Activated CD8-positive, alpha-beta memory T cell treated with anti-CD3 and anti-CD28 coated beads for 24 hours (primary cell): ENCODE measurements at places on chromosomes 1 and 21.

DNA sequence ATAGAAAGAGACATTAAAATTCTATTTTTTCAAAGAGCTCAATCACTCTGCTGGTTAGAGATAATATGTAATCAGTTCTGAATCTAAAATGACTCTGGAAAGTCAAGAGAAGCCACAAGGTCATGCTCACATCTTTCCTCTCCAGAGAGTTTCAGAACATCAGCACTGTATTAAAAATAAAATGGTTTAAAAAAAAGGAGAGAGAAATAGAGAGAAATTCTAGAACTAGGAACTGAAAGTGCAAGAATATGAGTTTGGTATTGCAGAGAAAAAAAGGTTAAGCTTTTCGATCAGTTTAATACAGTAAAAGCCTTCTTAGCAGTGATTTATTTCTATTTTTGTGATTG lies 44.0 kb upstream of the DIPK1A start:
- DNase-seq: no peak

GRCh38 chr1:226736001-226736907 lies 2.8 kb downstream of the ITPKB start:
- peak; percentile 77 for DNase-seq

GRCh38 chr1:85623061-85623471 lies 42.5 kb downstream of the CCN1 start:
- DNase-seq: no peak

DNA sequence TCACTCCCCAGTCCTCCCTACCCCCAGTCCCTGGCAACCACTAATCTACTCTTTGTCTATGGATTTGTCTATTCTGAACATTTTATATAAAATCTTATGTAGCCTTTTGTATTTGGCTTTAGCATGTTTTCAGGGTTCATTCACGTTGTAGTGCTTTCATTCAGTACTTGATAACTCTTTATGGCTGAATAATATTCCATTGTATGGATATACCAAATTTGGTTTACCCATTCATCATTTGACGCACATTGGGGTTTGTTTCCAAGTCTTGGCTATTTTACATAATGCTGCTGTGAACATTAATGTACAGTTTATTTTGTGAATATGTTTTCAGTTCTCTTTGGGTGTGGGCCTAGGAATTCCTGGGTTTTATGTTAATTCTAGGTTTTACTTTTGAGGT lies 2.6 kb downstream of the KDM1A start:
- DNase-seq: no peak

DNA sequence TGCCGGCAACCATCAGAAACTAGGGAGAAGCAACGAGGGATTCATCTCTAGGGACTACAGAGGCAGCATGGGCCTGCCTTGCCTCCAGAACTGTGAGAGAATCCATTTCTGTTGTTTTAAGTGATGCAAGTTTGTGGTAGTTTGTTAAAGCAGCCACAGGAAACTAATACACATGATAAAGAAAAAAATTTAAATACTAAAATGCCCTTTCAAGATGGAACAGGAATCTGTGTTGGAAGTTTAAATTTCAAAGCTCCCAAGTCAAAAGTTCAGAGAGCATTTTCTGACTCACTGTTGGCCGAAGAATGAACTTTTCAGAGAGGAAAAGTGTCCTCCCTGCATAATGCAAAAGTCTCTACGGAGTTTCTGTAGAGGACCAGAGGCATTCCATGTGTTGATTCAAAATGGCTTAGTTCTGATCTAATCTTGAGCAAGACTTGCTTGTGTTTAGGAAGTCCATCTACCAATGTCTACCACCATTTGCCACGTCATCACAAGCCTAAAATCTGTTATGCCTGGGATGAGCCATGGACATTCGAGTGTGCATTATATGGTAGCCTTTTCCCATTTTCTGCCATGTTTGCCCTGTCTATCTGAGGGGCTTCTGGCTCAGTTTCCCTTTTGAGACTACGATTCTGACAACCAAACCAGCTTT lies 22.4 kb upstream of the ARHGAP29 start:
- no peak for DNase-seq

- DNase-seq: no peak
Measured at GRCh38 chr1:4767308-4767707, 112.9 kb downstream of the AJAP1 start.

DNA sequence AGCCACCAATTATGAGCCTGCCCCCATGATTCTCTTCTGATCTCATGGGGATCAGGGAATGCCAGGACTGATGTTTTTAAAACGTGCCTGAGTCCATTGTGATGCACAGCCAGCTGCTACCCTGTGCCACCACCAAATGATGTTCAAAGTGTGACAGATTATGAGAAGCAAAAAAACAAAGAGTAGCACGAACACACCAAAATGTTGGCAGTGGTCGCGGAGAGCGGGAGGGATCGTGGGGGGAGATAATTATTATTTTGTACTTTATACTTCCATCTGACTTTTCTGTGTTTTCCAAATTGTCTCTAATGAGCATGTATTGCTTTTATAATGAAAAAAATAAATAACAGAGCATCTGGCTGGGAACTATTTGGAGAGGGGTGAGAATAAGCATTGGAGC lies 50.5 kb downstream of the EPHB2 start:
- no peak for DNase-seq

GRCh38 chr1:233294913-233295236 lies 650 bp downstream of the PCNX2 start:
- DNase-seq: no peak

DNA sequence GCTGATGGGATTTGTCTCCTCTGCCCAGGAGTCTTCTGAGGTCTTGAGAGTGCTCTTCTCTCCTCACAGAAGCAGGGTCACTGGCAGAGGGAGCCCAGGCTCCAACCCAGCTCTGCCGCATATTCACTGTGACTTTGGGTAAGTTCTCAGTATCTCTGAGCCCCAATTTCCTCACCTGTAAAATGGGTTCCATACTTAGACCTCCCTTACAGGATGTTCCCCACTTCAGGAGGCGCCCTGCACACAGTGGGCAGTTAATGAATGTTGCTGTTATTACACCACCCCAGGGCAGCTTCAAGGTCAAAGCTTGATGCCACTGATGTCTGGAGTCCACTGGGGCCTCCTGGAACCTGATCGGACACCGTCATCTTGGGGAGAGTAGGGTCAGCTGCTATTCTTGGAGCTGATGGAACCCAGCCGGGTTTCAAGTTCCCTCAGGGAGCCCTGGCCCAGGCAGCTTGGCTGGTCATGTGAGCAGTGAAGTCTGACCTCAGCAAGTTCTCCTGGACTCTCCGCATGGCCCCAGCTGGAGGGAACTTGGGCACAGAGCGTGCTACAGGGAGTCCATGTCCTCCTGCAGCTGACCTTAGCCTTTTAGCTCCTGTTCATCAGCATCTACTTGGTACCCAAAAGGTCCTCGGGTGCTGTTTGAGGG lies 21.8 kb downstream of the COA7 start:
- DNase-seq: no peak
